ENCODE measurements at places on chromosomes 1 and 21. TPM values are rescaled to one million over a fixed set of nuclear protein-coding genes. Genes with fewer than 3 reads are reported as not detected.

Gene SPRR2B
- total RNA-seq = not detected

Gene TNFAIP8L2
- 6.2 TPM for total RNA-seq

Gene OR2C3
- total RNA-seq = not detected

Gene MYOC
- not detected for total RNA-seq

Gene PLA2G2C
- not detected for total RNA-seq

DNA sequence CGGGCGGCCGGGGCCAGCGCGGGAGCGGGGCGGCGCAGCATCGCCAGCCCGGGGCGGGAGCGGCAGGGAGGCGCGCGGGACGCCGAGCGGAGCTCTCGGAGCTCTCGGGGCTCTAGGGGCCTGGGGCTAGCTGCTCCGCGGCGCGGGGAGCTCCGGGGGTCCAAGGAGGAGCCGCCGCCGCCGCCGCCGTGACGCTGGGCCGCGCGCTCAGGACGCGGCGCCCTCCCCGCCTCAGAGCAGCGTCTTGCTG, 147 bp downstream of the CLSTN1 start:
- H3K27me3 ChIP-seq = no peaks in the 10 kb centered on the region
- peak overlapping the region; percentile 32 for H3K27ac ChIP-seq
- H3K4me1 ChIP-seq = peaks cover 26% of the 10 kb centered on the region
- peak overlapping the region; percentile 96 for H3K4me3 ChIP-seq
- H3K36me3 ChIP-seq = no peaks in the 10 kb centered on the region
- no peak for DNase-seq

DNA sequence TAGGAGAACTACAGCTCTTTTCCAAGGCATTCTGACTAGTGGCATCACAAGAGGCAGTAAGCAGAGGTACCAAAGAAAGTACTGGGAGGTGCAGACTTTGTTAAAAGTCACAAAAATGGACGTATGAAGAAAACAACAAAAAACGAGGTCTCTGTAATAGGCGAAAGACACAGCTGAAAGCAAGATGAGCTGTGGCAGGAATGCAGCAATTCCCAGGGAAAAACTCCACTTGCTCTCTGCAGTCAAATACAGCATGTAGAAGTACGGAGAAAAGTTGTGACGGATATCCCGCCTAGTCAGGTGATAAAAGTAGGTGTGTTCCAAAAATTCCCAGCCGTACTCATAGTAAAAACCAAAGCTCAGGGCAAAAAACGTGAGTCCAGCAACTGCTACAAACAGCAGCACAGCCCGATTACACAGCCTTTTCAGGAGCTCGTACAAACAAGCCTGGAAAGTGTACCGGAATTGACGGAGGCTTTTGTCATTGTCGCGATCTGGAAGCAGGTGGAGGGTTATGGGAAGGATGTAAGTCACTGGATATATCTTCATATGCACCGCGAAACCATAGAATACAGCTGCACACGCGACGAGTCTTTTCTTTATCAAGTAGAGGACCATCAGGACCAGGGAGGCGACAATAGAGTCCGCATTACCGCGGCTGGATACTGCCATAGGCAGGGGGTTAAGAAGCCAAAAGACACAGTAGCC, 979 bp downstream of the PIGM start:
- DNase-seq = no peak
- peak overlapping the region; percentile 97 for H3K4me3 ChIP-seq
- 0 out of 2 replicates have a peak overlapping the region, but pooled peaks have one; percentile 48 for H3K27ac ChIP-seq
- no peaks in the 10 kb centered on the region for H3K27me3 ChIP-seq

- H3K4me3 ChIP-seq = no peak overlapping the region
- DNase-seq = no peak
- no peaks in the 10 kb centered on the region for H3K36me3 ChIP-seq
- no peaks in the 10 kb centered on the region for H3K27me3 ChIP-seq
- no peak overlapping the region for H3K27ac ChIP-seq
Measured at GRCh38 chr21:36918291-36918690, 48.2 kb downstream of the HLCS start.

DNA sequence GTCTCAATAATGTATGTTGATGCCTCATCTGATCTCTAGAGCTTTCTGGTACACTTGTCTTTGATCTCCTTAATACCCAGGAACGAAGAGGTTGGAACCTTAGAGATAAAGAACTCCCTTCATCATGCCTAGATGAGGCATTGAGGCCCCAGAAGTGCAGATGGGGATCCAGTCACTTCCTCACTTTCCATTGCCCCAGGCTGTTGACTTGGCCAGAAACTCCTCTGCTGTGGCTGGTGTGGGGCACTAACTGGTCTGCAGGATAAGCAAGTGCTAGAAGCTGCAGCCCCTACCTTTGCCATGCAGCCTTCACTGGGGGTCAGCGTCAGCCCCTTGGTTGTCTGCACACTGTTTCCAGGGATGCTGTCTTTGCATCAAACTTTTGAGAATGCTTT, 49.9 kb downstream of the STUM start:
- 0 out of 2 replicates have a peak, but pooled peaks cover 4% of the 10 kb centered on the region for H3K27me3 ChIP-seq
- H3K36me3 ChIP-seq = no peaks in the 10 kb centered on the region
- DNase-seq = no peak
- no peaks in the 10 kb centered on the region for H3K4me1 ChIP-seq
- no peak overlapping the region for H3K4me3 ChIP-seq

- H3K27me3 ChIP-seq = no peaks in the 10 kb centered on the region
- no peak for DNase-seq
- H3K27ac ChIP-seq = no peak overlapping the region
- no peak overlapping the region for H3K4me3 ChIP-seq
- peaks cover 8% of the 10 kb centered on the region for H3K4me1 ChIP-seq
Measured at GRCh38 chr1:41236781-41237180, 5.3 kb downstream of the SCMH1 start.

DNA sequence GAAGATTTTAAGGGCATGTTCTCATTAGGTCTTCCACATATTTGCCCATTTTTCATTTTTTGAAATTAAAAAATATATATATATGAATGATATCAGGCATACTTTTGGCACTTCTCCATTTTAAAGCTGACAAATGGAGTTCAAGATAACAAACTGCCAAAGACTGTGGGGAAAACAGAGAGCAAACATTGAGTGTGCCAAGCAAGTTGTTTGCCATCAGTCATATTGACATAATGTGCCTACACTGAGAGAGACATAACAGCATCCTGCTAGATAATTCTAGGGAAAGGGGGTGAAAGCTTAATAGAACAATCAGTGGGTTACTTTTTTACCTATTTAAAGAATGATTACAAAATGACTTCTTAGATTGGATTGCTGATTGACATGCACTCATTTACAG, 529.4 kb upstream of the CXADR start:
- no peaks in the 10 kb centered on the region for H3K4me1 ChIP-seq
- H3K27ac ChIP-seq = no peak overlapping the region
- H3K36me3 ChIP-seq = no peaks in the 10 kb centered on the region

- H3K27ac ChIP-seq = no peak overlapping the region
- H3K27me3 ChIP-seq = no peaks in the 10 kb centered on the region
- no peak overlapping the region for H3K4me3 ChIP-seq
- peaks cover 18% of the 10 kb centered on the region for H3K4me1 ChIP-seq
Measured at GRCh38 chr1:186617926-186618325, 62.3 kb downstream of the PTGS2 start.

- DNase-seq = peak; percentile 86
- peak overlapping the region; percentile 48 for H3K4me3 ChIP-seq
- H3K27ac ChIP-seq = peak overlapping the region; percentile 85
- peaks cover 56% of the 10 kb centered on the region for H3K4me1 ChIP-seq
Measured at GRCh38 chr21:42524341-42525028, 10.8 kb downstream of the SLC37A1 start.

DNA sequence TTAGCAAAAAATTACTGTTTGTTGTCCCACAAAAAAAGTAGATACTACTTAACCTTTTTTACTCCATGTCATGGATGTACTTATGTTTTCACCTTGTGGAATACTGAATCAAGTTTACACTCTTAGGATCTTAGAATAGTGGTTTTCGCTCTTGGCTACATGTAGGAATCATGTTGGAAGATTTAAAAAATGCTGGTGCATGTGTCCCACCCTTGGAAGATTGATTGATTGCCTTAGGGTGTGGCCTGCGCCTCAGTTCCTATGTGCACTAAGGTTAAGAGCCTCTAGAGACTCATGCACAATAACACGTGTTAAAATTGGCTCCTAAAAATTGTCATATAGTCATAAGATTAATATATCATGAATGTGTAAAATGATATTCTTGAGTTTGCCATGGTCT, 25.0 kb downstream of the HS2ST1 start:
- no peak overlapping the region for H3K4me3 ChIP-seq
- no peaks in the 10 kb centered on the region for H3K4me1 ChIP-seq
- no peak overlapping the region for H3K27ac ChIP-seq
- no peaks in the 10 kb centered on the region for H3K27me3 ChIP-seq
- no peaks in the 10 kb centered on the region for H3K36me3 ChIP-seq
- no peak for DNase-seq

- H3K4me3 ChIP-seq = no peak overlapping the region
- no peaks in the 10 kb centered on the region for H3K36me3 ChIP-seq
- no peaks in the 10 kb centered on the region for H3K27me3 ChIP-seq
- DNase-seq = no peak
Measured at GRCh38 chr1:152048416-152049009, 11.7 kb upstream of the S100A11 start.

- H3K4me1 ChIP-seq = no peaks in the 10 kb centered on the region
- H3K27me3 ChIP-seq = 0 out of 2 replicates have a peak, but pooled peaks cover 2% of the 10 kb centered on the region
- no peak overlapping the region for H3K27ac ChIP-seq
- no peaks in the 10 kb centered on the region for H3K36me3 ChIP-seq
- H3K4me3 ChIP-seq = no peak overlapping the region
- no peak for DNase-seq
Measured at GRCh38 chr1:115882913-115883902, 42.3 kb upstream of the NHLH2 start.

- no peaks in the 10 kb centered on the region for H3K4me1 ChIP-seq
- no peaks in the 10 kb centered on the region for H3K27me3 ChIP-seq
- no peaks in the 10 kb centered on the region for H3K36me3 ChIP-seq
Measured at GRCh38 chr1:71510725-71511124, 429.9 kb upstream of the ZRANB2 start.

Data from GM12878 (cell line).